ENCODE measurements at places on chromosomes 5 and 9. TPM values are rescaled to one million over a fixed set of nuclear protein-coding genes. Genes with fewer than 3 reads are reported as not detected.

- DNase-seq, result no peak
- no peaks in the 10 kb centered on the region for H3K36me3 ChIP-seq
- H3K27me3 ChIP-seq, result no peaks in the 10 kb centered on the region
- H3K27ac ChIP-seq, result no peak overlapping the region
- H3K4me1 ChIP-seq, result no peaks in the 10 kb centered on the region
- no peak overlapping the region for H3K4me3 ChIP-seq
Observed at GRCh38 chr5:93736284-93736683, 5.1 kb downstream of the POU5F2 start.

The PCDHGC3 gene
- 17.0 TPM for total RNA-seq

DNA sequence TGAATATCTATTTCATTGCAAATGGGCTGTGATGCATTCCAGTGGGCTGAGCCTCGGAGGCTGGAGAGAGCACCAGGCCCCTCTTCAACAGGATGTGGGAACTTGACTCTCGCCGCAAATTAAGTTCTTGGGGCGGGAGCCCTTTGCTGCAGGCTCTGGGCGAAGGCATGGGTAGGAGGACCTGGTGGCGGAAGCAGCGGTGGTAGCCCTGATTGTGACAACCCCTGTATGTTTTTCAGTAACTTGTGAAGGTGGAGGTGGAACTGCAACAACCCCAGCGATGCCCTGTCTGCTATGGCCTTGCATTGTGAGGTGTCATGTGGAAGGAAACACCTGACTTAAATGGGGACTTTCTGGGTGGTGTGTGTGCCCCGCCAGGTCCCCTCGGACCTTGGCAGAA lies 9.4 kb downstream of the FYB1 start:
- peak; percentile 57 for DNase-seq
- no peaks in the 10 kb centered on the region for H3K4me1 ChIP-seq
- H3K27me3 ChIP-seq, result no peaks in the 10 kb centered on the region
- no peaks in the 10 kb centered on the region for H3K36me3 ChIP-seq

The IL31RA gene
- total RNA-seq, result not detected

The ROR2 gene
- 4.2 TPM for total RNA-seq

- H3K27ac ChIP-seq, result no peak overlapping the region
- no peak for DNase-seq
- no peaks in the 10 kb centered on the region for H3K27me3 ChIP-seq
- H3K36me3 ChIP-seq, result no peaks in the 10 kb centered on the region
- H3K4me1 ChIP-seq, result no peaks in the 10 kb centered on the region
- no peak overlapping the region for H3K4me3 ChIP-seq
Observed at GRCh38 chr5:117204926-117205869, 630.6 kb upstream of the SEMA6A start.

The BHMT gene
- not detected for total RNA-seq

DNA sequence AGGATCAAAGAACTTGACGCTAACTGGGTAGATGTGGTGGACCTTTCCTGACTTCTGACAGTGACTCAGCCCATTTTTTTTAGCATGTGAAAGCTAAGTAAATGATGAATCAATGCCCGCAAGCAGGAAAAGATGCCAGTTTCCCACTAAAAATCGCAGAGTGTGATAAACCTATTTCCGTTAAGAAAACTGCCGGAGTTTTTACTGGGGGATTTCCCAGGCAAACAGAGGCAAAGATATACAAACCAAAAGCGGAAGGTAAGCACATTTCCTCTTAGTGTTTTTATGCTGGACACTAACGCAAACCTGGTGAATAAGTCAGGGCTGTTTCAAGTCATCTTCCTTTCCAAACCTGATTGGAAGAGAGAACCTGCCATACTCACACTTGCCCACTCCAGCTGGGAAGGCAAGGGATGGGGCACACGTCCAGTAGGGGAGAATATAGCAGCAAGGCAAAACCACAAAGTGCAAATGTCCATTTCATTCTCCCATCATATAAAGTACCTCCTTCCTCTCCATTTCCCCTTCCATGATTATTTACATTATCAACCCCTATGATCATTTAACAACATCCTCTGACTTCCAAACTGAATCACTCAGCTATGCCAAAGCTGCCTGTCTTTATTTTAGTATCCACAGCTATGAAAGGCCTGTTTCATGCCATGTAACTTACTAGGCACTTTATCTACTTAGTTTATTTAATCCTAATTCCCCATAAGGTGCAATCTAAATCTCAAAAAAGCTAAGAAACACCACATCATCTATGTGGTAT lies 349.7 kb upstream of the RFX3 start:
- H3K36me3 ChIP-seq, result no peaks in the 10 kb centered on the region
- DNase-seq, result no peak
- H3K27me3 ChIP-seq, result no peaks in the 10 kb centered on the region
- no peaks in the 10 kb centered on the region for H3K4me1 ChIP-seq

DNA sequence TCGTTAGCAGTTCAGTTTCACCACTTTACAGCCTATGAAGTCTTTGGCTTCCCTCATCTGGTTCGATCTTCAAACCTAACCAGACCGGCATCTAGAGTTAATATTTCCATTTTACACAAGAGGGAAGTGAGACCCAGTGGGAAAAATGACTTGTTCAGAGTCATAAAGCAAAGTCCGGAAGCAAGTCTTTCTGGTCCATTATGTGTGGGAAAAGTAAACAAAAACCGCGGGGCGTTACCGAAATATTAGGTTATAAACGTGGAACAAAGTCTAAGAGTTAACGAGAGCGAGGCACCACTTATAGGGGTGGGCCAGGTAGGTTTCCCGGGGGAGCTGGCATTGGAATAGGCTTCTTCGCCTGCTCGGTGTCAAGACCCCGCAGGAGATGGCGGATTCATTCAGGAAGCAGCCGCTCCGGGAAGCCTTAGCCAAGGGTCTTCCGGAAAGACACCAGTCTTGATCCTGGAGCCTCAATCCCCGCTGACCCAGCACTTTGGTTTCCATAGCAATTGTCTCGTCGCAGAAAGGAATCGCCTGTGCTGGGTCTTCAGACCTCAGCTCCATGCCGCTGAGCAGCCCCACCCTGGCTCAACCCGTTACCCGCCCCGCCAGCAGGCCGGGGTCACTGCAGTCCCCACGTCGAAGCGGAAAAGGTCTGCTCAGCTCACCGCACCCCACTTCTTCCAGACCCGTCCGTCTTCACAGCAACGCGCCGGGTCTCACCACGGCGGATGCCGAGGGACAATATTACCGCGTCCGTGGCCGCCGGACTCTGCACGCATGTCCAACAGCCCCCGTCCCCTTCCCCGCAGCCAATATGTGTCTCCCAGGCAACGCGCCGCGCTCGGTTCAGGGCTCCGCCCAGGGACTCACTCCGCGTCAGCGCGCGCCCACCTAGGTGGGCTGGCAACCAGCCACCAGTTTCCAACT lies at the start of gene C5orf52:
TSS of gene C5orf52 (plus strand) at position 872 of the 930 bp plus-strand sequence. CDS start 82 bp downstream, outside the sequence.
- peak; percentile 82 for DNase-seq
- peak within 1 kb of the TSS; percentile 80 for H3K27ac ChIP-seq
- H3K4me3 ChIP-seq, result peak within 1 kb of the TSS; percentile 53

The CENPK gene
- not detected for total RNA-seq

The GRM6 gene
- not detected for total RNA-seq

Data from transverse colon (tissue), 4 donors.